ENCODE measurements at places on chromosomes 16 and 17.
A peak's percentile ranks its signal among the peaks of the same experiment; 100 is the strongest.

DNA sequence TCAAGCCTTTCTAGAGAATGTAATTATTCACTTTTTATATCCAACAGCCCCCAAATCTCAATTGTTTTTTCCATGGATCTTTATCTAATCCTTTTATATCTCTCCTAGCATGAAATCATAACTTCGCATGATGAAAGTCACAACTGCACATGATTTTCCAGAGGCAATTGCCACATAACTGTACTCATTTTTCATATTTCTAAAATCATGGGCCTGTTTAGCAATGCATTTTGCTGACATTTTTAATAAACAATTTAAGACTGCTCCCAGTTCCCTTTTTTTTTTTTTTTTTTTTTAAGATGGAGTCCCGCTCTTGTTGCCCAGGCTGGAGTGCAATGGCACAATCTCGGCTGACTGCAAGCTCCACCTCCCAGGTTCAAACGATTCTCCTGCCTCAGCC, 83.5 kb downstream of the VMP1 start:
- no peak for DNase-seq

- DNase-seq, result no peak
Observed at GRCh38 chr16:47493381-47494337, 32.5 kb downstream of the PHKB start.

DNA sequence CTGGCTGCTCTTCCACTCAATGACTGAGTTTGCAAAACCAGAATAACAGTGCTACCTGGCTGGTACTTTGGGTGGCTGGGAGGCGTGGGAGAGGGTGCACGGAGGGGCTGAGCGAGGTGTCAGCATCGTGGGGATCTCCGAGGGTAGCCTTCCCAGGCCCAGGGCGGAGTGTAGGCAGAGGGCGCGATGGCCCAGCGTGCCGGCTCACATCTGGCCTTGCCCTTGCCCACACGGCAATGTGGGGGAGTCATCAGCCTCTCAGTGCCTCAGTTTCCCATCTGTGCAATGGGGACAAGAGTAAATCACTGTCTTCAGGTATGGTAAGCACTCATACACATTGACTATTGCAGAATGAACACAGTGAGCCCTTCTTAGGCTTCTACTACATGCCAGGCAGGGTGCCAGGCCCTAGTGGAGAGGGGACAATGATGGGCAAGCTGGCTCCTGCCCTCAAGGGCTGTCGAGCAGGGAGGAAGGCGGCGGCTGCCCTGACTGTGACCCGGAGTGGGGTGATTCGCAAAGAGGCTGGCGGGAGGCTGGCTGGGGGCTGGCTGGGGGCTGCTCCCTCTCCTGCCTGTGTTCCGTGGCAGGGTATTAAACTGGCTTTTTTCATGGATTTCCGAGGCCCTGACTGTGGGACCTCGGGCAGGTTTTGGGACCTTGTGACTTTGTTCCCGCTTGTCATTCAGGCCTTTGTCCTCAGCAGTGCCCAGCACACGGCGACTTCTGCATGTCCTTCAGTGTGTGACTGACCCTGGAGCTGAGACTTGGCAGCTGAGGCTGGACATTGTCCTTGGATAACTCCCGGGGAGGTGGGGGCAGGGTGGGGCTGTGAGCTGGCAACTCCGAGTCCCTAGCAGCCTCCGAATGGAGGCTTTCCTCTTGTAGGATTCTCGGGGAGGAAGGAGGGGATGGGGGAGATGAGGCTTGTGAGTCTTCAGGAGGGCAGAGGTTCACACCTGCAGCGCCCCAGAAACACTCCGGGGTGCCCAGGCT, 243.1 kb downstream of the SEC14L1 start:
- DNase-seq, result no peak

GRCh38 chr17:67132366-67132765, 88.0 kb downstream of the CACNG1 start:
- DNase-seq, result peak; percentile 30

DNA sequence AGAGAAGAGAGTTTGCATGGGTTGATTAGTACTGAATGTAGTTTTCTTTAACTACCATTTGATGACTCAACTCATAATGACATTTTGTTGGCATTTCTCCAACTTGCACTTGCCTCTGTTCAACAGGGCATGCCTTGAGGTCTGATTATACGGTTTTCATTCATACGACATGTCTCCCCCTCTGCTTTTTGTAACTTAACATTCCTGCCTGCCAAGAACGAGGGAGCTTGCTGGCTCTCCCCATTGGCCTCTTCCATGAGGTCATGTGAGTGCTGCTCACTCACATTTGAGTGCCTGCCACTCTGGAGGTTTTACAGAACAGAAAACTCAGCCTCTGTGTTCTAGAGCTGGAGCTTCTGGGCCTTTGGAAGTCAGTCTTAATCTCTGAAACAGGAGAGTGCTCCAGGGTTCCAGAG, 19.7 kb downstream of the MAP2K6 start:
- DNase-seq, result no peak

DNA sequence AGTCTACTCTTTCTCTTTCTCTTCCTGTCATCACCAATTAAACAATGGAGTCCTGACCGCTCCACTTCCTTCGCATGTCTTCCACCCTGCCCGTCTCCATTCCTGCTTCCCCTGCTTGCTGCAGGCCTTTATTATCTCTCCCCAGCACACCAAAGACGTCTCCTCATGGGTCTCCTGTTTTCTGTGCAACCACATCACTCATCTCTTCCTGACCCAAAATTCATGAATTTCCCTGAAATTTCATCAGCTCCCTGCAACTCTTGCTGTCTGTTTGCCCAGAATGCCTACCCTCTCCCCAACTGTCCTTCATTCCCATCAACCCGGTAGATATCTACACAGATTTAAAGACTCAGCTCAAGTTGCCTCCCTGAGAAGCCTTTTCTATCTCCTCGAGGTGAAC, 76.7 kb upstream of the ALOX12 start:
- DNase-seq, result no peak

- no peak for DNase-seq
Observed at GRCh38 chr17:76709077-76709950, 1.5 kb downstream of the MXRA7 start.

DNA sequence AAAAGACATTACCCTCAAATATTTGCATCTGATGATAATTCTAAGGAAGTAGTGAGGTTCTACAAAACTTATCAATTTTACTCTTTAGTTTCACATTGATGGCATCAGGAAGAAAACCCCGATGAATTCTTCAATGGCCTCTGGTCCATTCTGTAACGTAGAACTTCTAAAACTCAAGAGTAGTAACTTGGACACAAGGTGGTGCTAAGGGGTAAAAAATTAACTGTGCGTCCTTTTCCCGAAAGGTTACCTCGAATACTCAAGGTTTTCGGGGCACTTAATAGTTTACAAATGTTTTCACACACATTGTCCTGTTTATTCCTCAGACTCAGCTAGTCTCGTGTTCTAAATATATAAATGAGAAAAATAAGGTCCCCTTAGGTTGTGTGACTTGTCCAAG, 517.3 kb upstream of the ZFHX3 start:
- DNase-seq, result no peak

GRCh38 chr16:57186872-57187854, 1.0 kb downstream of the RSPRY1 start:
- no peak for DNase-seq

GRCh38 chr16:69073181-69073702, 32.2 kb upstream of the HAS3 start:
- no peak for DNase-seq

DNA sequence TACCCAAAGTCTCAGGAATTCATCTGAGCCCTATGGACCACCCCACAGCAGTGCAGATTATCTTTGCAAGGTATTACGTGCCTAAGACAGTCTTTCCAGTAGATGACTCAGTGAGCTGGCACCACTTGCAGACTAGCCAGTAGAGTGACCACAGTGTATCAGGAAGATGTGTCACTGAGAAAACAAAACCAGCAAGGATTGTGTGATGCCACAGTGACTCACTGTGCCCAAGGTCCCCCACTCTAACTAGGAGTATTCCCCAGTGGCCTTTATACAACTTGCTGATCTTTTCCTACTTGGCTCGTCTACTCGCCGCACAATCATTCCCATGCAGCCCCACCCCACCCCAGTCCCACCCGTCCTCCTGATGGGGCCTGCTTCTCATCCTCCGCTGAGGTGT, 26.8 kb upstream of the PRKCA start:
- no peak for DNase-seq

- DNase-seq, result peak; percentile 21
Observed at GRCh38 chr17:74842599-74843351, 16.9 kb downstream of the GRIN2C start.

- no peak for DNase-seq
Observed at GRCh38 chr17:65055280-65055707, 1.2 kb downstream of the GNA13 start.

DNA sequence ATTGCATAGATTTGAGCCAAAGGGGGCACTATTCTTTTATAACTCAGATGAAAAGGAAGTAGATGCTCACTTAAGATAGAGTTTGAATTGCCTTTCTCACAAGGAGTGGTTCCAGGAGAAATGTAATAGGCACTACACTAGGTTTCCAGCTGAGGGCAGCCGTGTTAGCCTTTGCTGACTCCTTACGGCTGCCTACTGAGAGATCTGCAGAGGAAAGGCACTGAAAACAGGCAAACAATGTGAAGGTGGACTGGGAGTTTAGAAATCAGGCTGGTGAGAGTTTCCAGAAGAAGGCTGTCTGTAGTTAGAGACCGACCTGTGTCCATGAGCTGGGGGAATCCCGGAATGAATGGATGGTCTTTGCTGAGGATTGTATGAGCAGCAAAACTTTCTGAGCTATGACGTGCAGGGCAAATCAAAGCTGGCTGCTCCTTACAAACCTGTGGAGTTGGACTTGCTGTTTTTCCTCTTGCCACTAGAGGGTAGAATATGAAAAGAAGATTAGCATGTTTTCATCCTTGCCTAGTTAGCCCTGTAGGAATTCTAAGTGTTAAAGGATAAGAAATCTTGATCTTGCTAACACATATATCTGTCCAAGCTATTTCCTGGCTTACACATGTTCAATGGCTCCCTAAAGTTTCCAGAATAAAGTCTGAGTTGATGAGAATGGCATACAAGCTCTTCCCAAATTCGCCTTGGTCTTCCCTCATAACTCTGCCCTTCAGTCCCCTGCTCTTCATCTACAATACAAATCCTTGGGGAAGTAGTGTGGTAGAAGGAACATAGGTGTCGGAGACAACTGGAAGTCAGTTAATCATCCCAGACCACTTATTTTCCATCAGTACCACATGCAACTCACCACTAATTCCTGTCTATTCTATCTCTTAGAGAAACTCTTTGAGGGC, 20.1 kb upstream of the TAOK1 start:
- DNase-seq, result no peak

DNA sequence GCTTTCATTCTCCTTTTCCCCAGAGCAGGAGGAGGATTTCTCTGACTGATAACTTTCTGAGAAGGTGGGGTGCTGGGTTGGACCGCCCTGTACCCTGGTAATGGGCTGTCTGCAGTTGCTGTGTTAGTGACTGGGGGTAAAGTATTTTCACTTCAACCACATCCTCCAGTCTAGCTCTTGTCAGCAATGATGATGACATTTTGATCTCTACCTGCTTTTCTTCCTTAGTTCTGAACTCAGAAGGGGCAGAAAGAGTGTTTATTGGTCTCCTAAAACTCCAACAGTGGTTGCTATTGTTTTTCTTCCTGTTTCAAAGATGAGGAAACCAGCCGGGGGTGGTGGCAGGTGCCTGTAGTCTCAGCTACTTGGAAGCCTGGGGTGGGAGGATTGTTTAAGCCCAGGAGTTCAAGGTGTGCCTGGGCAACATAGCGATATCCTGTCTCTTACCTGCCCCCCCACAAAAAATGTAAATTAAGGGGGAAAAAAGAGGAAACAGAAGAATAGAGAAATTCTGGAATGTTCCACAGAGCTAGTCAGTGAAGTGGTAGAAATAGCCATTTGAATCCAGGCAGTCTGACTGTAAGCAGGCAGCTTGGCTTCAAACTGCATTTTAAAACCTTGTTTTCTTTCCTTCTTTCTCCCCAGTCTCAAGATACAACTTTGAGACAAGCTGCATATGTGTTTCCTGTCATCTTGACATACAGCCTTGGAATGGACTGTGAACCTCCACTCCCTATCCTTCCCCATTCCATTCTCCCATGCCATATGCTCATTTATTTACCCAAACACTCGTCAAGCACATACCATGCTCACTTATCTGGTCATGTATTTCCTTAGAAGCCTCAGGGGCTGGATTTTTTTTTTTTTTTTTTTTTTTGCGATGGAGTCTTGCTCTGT, 3.3 kb upstream of the N4BP1 start:
- DNase-seq, result no peak

- DNase-seq, result no peak
Observed at GRCh38 chr17:1153795-1154546, 25.8 kb downstream of the ABR start.

DNA sequence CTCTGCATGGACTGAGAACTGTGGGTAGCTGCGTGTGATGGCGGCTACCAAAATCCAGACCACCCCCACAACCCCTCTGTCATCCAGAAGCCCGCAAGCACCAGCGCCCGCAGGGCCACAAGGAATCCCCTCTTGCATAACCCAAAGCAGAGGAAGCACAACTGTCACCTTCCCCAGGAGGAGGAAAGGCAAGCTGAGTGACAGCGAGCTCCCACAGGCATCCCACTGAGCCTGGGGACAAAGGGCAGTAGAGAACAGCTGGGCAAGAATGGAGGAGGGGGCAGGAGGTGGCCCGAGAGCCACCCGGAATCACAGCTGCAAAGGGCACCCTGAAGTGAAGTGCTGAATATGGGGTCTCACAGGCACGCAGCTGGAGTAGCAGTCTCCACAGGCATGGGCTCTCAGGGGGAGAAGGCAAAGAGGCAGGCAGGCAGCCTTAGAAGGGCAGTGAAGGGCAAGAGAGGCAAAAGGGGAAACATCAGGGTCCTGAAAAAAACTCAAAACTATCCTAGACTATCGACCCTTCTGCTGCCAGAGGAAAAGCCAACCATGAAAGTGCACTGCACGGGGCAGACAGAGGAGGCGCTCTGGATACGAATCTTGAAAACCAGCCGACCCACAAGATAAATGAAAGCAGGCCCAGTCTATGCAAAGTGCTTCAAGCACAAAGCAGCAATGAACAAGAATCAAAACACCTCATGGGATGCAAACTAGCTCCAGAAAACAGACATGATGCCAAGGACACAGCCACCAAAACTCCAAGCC, 17.1 kb downstream of the USP36 start:
- DNase-seq, result no peak

DNA sequence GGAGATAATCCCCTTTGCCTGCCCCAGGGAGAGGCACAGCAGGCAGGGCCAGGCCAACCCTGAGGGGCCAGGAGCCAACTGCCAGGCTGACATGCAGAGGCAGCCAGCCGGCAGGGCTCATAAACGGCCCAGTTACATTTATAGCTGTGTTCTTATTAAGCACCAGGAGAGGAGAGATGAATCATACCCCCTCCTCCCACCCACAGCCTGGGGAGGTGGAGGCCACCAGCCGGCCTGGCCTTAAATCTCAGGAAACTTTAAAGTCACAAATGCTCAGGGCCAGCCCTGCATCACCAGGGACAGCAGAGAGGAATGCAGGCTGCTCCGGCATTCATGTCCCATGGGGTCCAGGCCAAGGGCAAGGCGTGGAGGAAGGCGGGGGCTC, 177.2 kb downstream of the TMEM132E start:
- DNase-seq, result no peak

- DNase-seq, result no peak
Observed at GRCh38 chr16:26930786-26931581, 135.7 kb upstream of the C16orf82 start.

GRCh38 chr16:50861970-50862411, 120.1 kb downstream of the CYLD start:
- DNase-seq, result no peak
